ENCODE measurements at places on chromosomes 6 and 20. TPM values are rescaled to one million over a fixed set of nuclear protein-coding genes. Genes with fewer than 3 reads are reported as not detected.

Gene ULBP3
- polyA plus RNA-seq, result 1.4 TPM

Gene TSBP1
- polyA plus RNA-seq, result not detected

Gene MTHFD1L
- 1.6 TPM for polyA plus RNA-seq

Gene HCRTR2
- not detected for polyA plus RNA-seq

Gene PROKR2
- not detected for polyA plus RNA-seq

Gene RCAN2
- polyA plus RNA-seq, result 0.67 TPM

GRCh38 chr20:63932606-63933160, 23.5 kb downstream of the UCKL1 start:
- DNase-seq, result no peak

DNA sequence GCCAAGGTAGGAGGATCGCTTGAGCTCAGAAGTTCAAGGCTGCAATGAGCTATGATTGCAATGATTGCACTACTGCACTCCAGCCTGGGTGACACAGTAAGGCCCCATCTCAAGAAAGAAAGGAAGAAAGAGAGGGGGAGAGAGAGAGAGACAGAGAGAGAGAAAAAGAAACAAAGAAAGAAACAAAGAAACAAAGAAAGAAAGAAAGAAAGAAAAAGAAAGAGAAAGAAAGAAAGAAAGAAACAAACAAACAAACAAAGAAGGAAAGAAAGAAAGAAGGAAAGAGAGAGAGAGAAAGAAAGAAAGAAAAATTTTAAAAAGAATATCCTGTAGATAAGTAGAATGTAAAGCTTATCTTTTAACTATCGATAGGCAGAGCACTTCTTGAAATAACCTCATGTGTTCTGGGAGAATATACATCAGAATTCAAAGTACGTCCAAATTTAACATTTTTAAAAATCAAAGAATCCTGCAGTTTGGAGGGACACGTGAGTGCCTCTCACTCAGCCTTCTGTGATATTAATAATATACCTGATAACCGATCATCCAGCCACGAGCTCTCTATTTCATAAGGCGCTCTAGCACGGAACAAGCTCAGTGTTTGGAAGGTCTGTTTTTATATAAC, 25.2 kb downstream of the MYLK4 start:
- DNase-seq, result no peak

GRCh38 chr6:158910484-158911440, 89.2 kb downstream of the RSPH3 start:
- peak; percentile 51 for DNase-seq

GRCh38 chr6:40358473-40359460, 228.4 kb downstream of the LRFN2 start:
- DNase-seq, result peak; percentile 35

DNA sequence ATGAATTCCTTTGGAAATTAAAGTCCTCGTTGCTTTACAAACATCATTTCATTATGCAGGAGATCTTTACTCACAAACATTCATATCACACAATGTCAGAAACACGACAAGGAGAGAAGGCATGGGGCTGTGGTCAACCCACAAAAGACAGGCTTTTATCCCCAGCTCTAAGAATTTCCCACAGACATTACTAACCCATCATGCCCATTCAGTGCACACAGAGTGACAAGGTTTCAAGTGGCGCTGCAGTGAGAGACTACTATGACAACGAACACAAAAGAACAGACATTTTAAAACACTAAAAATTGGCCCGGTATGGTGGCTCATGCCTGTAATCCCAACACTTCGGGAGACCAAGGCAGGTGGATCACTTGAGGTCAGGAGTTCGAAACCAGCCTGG, 579.8 kb upstream of the AGPAT4 start:
- DNase-seq, result no peak

- DNase-seq, result no peak
Measured at GRCh38 chr20:38210741-38211140, 45.7 kb upstream of the TGM2 start.

DNA sequence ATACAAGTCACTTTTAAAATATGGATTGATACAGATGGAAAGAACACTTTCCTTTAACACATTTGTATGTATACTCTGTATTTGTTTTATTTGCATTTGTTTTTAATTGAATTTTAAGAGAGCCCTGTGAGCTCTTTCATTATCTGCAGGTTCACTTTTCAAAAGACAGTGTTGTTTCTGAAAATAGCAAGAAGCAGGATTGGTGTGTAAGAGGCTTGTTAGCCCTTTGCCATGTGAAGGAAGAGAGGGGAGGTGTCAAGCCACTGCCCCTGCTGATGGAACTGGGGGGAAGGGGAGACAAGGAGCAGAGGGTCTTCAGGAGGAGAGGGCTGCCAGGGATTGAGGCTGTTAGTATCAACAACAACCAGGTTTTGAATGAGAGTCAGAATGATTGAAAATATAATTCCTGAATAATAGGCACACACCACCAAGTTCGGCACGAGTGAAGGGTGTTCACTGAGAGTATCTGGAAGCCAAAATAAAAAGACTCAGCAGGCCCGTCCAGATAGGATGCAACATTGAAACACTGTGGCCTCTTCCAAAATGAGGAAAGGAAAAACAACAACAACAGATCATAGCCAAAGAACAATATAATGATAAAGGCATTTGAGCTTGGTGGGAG, 12.6 kb upstream of the PBOV1 start:
- no peak for DNase-seq

DNA sequence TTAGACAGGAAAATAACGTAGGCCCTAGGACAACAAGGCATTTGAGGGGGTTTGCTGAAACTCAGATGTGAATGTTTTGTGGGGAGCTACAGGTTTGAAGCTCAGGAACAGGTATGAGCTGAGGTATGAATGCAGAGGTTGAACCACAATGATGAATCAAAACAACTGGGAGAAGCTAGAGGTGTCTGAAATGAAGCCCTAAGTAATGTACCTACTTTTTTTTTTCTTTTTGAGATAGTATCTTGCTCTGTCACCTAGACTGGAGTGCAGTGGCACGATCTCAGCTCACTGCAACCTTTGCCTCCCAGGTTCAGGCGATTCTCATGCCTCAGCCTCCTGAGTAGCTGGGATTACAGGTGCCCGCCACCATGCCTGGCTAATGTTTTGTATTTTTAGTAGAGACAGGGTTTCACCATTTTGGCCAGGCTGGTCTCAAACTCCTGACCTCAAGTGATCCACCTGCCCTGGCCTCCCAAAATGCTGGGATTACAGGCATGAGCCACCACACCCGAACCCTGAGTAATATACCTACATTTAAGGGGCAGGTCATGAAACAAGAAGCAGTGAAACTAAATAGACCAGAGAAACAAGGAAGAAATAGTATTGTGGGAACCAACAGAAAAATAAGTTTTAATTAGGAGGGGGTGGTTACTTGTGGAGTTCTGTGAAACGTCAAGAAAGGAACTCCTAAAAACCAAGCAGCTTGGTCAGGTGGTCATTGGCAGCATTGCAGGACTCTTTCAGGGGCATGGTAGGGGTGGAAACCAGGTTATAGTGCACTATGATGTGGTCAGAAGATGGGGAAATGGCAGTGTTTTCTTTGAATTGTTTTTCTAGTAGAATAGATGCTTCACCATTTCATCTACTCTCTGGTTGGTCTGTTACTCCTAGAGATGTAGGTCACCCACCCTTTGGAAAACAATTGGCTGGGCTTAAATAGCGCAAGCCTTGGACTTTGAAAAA, 138.1 kb downstream of the CD164 start:
- DNase-seq, result no peak

DNA sequence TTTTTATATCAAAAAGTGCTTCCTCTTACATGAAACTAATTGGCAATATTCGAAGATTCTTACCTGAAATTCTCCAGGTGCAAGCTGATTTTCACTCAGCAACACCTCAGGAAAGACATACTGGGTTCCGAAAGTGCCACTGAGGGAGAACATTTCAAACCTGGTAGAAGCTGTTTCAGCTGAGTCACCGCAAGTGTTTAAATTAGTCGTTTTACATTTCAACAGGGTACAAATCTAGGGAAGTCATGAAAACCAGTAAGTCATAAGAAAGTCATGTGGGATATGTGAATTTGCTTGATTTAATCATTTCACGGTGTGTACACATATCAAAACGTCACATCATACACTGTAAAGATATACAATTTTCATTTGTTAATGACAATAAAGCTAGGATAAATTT, 25.3 kb upstream of the TAAR1 start:
- no peak for DNase-seq

DNA sequence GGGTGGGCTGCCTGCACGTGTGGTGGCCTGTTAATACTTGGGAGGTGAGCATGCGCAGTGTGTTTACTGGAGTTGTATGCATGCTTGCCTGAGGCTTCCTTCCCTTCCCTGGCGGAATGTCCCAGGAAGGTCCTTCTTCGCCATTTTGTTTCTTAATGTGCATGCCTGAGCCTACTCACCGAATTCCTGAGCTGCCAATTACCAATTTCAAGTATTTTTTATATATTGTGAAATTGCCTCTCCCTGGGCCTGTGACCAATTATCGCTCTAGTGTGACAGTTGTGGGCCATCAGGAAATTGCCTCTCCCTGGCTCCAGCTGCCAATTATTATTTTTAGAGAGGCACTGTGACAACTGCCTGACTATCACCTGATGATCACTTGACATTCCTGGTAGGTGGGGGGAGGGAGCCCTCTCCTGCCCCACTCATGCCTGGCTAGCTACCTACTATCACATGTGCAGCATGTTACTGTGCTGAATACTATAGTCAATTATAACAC, 70.0 kb downstream of the FAM50B start:
- DNase-seq, result no peak

DNA sequence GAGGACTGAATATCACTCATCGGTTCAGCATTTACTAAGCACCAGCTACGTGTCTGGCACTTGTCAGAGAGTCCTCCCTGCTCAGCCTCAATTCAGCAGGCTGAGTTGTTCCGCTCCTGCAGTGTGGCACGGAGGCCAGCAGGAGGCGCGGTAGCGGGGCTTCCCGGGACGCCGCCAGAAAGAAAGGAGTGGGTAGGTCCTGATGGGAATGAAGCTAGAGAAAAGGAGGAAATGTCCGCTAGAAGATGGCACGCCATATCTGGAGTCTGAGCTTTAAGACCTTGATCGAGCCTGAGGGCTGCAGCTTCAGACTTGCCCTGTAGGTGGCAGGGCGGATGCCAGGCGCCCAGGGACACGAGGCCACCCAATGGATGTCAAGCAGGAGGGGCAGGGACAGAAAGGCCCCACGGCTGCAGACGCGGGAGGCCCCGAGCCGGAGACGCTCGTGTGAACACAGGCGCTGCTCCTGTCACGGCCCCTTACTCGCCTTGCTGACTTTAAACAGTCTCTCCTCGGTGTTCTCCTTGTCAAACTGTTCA, 18.7 kb downstream of the SERPINB6 start:
- peak; percentile 94 for DNase-seq

- DNase-seq, result no peak
Measured at GRCh38 chr6:71047417-71047816, 90.6 kb upstream of the B3GAT2 start.

DNA sequence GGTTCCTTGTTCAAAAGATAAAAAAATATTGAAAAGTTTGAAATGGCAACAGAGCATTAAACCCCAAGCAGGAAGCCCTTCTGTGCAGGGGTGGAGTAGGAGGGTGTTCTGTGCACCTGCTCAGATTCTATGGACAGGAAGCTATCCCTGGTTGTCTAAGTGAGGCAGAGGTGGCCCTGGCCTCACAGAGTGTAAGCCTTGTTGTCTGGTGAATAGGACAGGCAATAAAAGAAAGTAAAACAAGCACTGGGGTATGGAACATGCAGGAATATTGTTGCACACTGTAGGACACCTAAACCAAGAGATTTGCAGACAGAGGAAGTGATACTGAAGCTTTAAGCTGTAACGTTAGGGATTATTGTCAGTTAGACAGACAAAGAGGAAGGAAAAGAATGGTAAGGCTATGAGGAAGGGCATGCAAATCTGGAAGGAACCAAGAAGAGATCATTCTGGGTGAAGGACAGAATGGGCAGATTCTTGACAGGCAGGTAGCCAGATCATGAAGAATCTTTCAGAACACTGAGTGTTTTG, 66.8 kb downstream of the TBC1D7 start:
- DNase-seq, result no peak

All from small intestine (tissue), 16 donors.